ENCODE measurements at places on chromosomes 7 and 10.
A peak's percentile ranks its signal among the peaks of the same experiment; 100 is the strongest.

GRCh38 chr7:27438881-27439589 lies 196.4 kb downstream of the EVX1 start:
- no peak for DNase-seq

DNA sequence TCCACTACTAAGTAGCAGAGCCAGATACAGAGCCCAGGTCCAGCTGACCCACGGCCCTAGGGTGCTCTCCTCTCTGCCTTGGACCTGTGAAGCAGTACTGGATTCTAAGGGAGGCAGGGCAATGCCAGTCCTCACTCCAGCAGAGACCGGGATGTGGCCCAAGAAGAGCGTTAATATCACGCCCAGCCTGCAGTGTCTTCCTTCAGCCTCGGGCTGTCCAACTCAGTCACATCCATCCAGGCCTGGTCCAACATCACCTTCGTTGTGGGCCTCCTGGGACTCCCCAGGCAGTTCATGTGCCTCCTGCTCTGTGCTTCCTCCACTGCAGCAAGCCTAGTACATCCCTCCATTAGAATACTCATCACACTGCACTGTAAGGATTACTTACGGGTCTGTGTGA lies 114.5 kb downstream of the GRID1 start:
- no peak for DNase-seq

DNA sequence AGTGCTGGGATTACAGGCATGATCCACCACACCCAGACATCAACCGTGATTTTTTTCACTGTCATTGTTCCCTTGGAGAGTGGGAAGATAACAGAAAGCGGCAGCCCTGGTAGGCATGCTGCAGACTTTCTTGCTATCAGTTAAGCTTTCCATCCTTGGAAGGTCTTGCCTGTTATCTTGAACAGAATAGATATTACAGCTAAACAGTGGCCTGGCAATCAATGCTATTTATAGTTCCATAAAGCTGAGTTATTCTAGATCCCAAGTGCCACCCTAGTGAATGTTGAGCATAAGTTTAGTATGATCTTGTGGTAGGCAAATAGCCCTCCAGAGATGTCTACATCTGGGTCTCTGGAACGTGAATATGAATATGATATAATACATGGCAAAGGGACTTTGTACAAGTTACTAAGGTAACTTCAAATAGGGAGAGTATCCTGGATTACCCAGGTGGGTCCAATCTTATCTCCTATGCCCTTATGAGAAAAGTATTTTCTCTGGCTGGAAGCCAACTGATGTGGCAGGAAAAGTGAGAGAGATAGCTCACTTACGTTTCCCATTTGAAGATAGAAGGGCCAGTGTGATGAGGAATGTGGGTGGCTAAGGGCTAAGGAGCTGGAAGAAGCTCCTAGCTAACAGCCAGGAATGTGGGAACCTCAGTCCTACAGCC lies 609.1 kb upstream of the IGFBP3 start:
- no peak for DNase-seq

- DNase-seq: no peak
Measured at GRCh38 chr10:117005527-117006055, 604 bp upstream of the SHTN1 start.

DNA sequence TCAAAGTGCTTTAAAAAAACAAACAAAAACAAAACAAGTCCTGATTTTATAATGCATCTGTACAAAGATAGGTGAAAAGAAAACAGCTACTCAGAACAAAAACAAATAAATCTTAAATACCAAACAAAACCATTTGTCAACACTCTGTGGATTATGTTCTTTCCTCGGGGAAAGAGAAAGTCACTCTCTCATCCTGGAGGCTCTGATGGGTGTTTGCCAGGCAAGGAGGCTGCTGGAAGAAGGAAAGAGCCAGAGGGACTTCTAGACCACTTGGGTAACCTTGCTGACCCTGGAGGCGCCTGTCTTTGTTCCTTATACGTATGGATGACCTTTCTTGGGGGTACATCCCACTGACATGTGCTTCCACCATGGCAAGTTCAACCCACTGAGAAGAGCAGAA lies 92.8 kb downstream of the ZRANB1 start:
- DNase-seq: no peak

- DNase-seq: no peak
Measured at GRCh38 chr7:26356229-26356628, 64.6 kb downstream of the SNX10 start.

GRCh38 chr10:5551531-5552375 lies 27.0 kb downstream of the CALML3 start:
- no peak for DNase-seq

DNA sequence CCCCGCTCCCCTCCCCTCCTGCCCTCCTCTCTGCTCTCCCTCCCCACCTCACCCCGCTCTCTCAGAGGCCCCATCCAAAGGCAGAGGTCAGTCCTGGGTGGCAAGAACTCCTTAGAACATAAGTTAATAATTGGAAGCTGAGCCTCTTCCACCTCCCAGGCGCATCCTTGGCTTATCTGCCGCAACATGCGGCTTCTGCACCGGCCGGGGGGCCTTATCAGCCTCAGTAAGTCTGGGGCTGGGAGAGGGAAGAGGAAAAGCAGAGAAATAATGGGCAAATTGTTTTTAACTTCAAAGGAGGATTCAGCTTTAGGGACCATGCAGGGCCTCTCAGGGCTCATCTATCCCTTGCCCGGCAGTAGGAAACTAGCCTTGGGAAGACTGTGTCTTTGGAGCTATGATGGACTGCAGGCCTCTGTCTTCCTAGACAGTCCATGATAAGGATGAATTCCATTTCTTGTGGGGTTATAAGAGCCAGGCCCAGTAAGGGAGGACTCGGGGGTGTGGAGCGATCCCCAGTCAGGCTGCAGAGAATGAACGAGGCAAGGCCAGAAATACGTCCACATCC lies 411.6 kb downstream of the PLXNA4 start:
- DNase-seq: no peak

DNA sequence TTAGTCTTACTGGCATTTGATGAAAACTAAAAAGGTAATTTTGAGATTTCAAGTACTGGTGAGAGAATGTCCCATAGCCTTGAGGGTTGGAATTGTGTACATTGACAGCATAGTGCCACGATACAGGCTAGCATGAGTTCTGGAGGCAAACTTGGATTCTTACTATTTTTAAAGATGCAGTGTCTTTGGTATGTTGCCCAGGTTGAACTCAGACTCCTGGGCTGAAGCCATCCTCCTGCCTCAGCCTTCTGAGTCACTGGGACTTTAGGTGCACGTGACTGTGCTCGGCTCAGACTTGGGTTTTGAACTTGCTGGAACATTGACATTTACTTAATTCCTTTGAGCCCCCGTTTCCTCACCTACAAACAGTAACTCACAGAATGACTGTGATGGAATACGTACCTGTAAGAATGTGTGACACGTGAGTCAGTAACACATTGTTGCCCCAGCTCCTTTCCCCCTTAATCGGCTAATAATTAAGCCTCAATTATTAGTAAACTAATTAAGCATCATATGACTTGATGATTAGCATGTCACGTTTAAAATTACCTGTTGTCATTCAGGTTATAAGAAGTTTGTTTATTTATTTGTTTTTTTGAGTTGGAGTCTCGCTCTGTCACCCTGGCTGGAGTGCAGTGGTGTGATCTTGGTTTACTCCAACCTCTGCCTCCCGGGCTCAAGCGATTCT lies 10.6 kb downstream of the DNAJB6 start:
- DNase-seq: no peak

DNA sequence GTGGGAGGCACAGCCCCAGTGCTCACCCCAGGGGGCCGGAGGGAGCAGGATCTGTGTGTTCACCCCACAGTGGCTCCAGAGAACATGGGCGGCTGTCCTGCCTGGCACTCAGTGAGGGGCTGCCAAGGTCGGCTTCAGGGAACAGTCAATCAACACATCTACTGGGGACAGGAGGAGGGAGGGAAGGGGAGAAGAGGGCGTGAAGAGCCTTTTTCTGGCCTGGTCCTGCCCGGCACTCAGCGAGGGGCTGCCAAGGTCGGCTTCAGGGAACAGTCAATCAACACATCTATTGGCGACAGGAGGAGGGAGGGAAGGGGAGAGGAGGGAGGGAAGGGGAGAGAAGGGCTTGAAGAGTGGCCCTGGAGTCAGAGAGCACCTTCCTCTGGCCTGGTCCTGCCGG lies 184.9 kb downstream of the ADARB2 start:
- no peak for DNase-seq

DNA sequence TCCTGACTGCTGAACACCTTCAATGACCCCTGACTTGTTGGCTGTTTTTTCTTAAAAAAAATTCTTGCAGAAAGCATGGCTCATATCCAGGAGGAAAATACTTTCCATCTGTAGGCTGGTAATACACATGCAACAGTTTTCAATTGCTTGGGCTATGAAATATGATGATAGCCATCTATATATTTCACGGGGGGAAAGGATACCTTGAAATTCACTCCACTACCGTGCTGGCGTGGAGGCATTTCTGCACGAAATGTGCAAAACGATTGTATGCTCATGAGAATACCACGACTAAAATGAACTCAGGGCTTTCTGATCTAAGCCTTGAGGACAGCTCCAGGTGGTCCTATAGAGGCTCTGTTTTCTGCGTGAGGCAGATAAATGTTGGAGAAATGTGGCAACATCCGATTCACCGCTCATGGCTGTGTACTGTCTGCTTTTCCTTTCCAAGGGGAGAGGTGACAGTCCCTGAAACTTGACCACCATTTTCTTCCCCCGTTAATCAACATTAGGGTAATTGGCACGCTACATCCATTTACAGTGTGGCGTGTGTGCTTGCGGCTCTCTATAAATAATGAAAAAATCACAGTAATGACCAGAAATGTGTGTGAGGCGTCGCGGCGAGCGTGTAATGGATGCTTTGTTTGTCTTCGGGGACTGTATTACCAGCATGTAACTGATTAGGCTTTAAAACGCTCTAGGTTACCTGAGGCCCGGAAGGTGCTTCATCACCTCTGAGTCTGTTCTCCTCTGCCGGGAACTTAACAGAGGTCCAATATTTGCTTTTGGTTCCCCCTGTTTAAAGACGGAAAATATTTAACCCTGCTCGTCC lies 12.8 kb upstream of the CARD11 start:
- DNase-seq: no peak

GRCh38 chr10:97259119-97259518 lies 33.3 kb downstream of the ARHGAP19 start:
- no peak for DNase-seq

DNA sequence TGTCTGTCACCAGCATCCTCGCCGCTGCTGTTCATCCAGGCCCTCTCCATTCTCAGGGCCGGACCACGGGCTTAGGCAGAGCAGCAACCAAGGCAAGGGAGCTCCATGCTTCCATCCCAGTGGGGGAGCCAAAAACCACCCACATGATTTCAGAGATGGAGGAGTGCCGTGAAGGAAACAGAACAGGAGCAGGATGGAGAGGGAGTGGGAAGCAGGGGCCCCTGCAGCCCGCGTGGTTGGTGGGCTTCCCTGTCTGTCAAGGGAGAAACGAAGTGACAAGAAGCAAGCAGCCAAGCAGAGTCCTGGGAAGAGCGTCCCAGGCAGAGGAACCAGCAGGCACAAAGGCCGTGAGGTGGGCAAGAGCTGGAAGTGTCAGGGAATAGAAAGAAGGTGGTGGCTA lies 95.7 kb downstream of the SLIT1 start:
- no peak for DNase-seq

- peak; percentile 72 for DNase-seq
Measured at GRCh38 chr7:113159746-113160339, 41.5 kb upstream of the SMIM30 start.

DNA sequence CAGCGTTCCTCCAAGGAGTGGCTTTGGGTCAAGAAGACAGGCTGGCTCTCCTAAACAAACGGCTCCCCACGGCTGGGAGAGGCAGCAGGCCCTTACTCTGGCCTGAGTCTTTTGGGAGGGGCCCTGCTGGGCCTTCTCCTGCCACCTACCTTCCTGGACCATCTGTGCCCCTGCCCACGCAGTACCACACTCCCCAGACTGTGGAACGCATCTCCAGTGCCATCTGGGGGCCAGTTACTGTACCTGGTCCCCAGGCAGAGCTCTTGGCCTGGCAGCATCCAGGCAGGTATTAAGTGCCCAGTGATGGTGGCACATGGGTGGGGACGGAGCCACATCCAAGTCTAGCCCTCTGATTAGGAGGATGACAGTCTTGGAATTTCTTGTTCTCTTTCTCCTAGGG lies 14.4 kb downstream of the ALKBH4 start:
- no peak for DNase-seq

Measured in NCI-H187 treated with DMSO at 0.1 percent for 48 hours (cell line).